Activated naive CD8-positive, alpha-beta T cell treated with anti-CD3 and anti-CD28 coated beads for 36 hours (primary cell): ENCODE measurements at places on chromosomes 2 and 18. TPM values are rescaled to one million over a fixed set of nuclear protein-coding genes. Genes with fewer than 3 reads are reported as not detected.

GRCh38 chr2:84474176-84474575 lies 15.1 kb upstream of the SUCLG1 start:
- no peak overlapping the region for H3K27ac ChIP-seq
- peaks cover 14% of the 10 kb centered on the region for H3K36me3 ChIP-seq
- DNase-seq = no peak
- no peak overlapping the region for H3K4me3 ChIP-seq

Gene DIPK1C
- not detected for total RNA-seq

DNA sequence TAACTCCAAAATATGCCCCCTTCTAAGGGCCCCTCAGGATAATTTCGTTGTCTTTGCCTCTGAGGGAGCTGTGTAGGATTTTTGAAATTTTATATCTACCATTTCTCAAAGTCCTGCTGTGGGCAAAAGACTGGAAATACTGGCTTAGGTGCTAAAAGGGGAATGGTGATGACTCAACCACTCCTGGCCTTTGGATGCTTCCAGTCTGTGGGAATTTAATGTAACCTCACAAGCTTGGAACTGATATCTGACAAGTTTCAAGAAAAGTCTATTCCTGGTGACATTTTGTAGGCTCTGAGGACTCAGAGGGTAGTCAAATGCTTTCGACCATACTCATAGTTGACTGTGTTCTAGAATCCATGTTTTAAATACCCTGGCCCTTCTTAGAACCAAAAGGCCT lies 3.4 kb upstream of the APCDD1 start:
- H3K4me1 ChIP-seq = peaks cover 4% of the 10 kb centered on the region
- H3K27ac ChIP-seq = no peak overlapping the region
- DNase-seq = no peak

Gene LYPD6
- not detected for total RNA-seq

- no peaks in the 10 kb centered on the region for H3K27me3 ChIP-seq
- H3K27ac ChIP-seq = no peak overlapping the region
- H3K4me1 ChIP-seq = peaks cover 5% of the 10 kb centered on the region
- no peaks in the 10 kb centered on the region for H3K36me3 ChIP-seq
- H3K4me3 ChIP-seq = no peak overlapping the region
Measured at GRCh38 chr2:12217175-12217574, 470.7 kb downstream of the LPIN1 start.

DNA sequence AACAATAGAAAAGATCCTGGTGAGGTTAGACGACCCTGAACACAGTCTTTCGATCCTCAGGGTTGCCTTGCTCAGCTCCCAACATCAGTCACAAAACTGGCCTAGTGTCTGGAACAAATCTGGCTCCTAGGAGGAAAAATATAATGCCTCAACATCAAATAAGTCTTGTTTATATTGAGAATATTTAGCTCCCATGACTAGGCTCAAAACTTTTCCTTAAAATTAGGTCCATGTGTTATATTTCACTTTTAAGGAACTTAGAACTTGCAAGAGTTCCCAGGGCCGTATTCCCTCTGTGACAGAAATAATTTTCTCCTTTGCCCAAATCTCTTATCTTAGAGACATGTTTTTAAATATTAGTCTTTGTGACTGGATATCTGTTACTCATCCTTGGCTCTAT lies 819.7 kb upstream of the ZEB2 start:
- peaks cover 4% of the 10 kb centered on the region for H3K27me3 ChIP-seq
- no peaks in the 10 kb centered on the region for H3K36me3 ChIP-seq
- H3K27ac ChIP-seq = no peak overlapping the region
- no peaks in the 10 kb centered on the region for H3K4me1 ChIP-seq
- no peak overlapping the region for H3K4me3 ChIP-seq

DNA sequence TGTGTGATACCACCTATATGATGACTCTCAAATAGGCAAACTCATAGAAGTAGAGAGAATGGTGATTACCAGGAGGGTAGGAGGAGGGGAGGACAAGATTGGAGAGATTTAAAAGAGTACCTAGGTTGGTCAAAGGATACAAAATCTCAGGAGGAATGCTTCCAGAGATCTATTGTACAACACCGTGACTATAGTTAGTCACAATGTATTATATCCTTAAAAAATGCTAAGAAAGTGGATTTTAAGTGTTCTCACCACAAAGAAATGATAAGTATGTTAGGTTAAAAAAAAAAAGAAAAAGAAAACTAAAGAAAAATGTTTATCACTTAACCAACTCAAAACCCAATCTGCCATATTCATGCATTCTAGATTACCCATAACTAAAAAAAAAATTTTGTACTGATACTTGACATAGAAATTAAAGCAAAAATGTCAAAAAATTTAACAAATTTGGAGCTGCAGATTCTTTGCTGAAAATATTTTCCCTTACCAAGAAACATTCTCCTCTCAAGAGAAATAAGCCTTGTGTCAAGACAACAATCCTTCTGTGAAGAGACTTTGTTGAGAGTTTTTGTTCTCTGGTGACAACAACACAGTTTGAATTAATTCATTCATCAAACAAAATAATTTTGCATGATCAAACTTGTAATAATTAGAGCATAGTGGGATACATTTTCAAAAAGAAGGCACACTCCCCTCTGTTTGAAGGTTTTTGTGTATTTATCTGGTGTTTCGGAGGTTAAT lies 213.1 kb downstream of the DNER start:
- no peak overlapping the region for H3K4me3 ChIP-seq
- H3K4me1 ChIP-seq = no peaks in the 10 kb centered on the region
- no peaks in the 10 kb centered on the region for H3K36me3 ChIP-seq
- no peak overlapping the region for H3K27ac ChIP-seq
- DNase-seq = no peak

- H3K4me1 ChIP-seq = peaks cover 10% of the 10 kb centered on the region
- no peaks in the 10 kb centered on the region for H3K27me3 ChIP-seq
- H3K36me3 ChIP-seq = peaks cover 33% of the 10 kb centered on the region
- DNase-seq = no peak
Measured at GRCh38 chr2:222572264-222572721, 83.6 kb downstream of the FARSB start.

Gene GPR45
- total RNA-seq = not detected

DNA sequence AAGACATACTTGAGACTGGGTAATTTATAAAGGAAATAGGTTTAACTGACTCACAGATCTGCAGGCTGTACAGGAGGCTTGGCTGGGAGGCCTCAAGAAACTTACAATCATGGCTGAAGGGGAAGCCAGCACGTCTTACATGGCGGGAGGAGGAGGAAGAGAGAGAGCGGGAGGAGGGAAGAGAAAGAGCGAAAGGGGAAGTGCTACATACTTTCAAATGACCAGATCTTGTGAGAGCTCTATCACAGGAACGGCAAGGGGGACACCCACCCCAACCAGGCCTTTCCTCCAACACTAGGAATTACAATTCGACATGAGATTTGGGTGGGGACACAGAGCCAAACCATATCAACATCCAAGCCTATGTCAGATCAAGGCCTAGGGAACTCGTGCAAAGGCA lies 24.2 kb downstream of the MYL12B start:
- H3K27ac ChIP-seq = no peak overlapping the region
- H3K27me3 ChIP-seq = no peaks in the 10 kb centered on the region
- H3K36me3 ChIP-seq = peaks cover 2% of the 10 kb centered on the region
- no peak for DNase-seq
- no peak overlapping the region for H3K4me3 ChIP-seq

Gene ABCG8
- not detected for total RNA-seq

DNA sequence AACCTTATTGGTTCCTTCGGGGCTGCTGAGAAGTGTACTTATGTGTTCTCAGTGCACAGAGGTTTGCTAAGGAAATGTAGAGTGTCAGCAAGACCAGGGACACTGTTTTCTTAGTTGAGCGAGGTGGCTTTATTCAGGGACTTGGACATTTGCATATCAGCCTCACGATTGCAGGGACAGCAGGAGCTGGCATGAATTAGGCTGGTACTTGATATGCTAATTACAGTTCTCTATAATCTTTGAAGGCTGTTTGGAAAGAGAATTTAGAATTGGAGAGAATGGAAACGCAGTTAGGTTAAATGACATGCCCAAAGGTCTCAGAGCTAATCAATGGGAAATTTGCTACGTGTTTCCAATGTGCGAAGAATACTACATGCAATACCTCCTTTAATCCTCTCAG lies 18.7 kb upstream of the MTCL1 start:
- no peak overlapping the region for H3K4me3 ChIP-seq
- H3K36me3 ChIP-seq = no peaks in the 10 kb centered on the region
- DNase-seq = no peak

Gene CCDC148
- not detected for total RNA-seq

Gene RRM2
- total RNA-seq = 414 TPM

Gene ANKRD62
- total RNA-seq = not detected

DNA sequence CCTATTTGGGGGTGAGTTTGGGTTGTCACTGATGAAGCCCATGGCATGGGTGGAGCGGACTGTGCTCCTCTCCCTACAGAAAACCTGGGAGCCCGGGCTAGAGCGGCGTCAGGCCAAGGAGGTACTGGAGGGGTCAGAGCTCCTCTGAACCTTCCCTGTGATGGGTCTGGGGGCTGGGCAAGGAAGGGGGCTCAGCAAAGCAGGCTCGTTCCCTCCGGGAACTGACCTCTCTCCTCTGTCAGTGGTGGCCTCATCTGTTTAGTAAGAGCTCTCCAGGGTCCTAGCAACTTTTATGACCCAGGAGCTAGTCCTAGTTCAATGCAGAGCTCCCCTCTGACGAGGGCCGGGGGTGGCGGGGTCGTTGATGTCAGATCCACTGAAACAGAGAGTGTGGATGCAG lies 62.4 kb upstream of the OTOF start:
- H3K36me3 ChIP-seq = no peaks in the 10 kb centered on the region
- H3K4me1 ChIP-seq = no peaks in the 10 kb centered on the region
- peaks cover 3% of the 10 kb centered on the region for H3K27me3 ChIP-seq
- H3K27ac ChIP-seq = no peak overlapping the region
- DNase-seq = no peak
- H3K4me3 ChIP-seq = no peak overlapping the region

Gene SERPINB4
- total RNA-seq = not detected

Gene SNED1
- 1.0 TPM for total RNA-seq

Gene CPO
- total RNA-seq = not detected

Gene NXPH2
- not detected for total RNA-seq
